Activated T-cell treated with anti-CD3 and anti-CD28 coated beads, Interleukin-2, amount 50 U/mL, for 4 hours (primary cell): ENCODE measurements at places on chromosomes 4 and X.

DNA sequence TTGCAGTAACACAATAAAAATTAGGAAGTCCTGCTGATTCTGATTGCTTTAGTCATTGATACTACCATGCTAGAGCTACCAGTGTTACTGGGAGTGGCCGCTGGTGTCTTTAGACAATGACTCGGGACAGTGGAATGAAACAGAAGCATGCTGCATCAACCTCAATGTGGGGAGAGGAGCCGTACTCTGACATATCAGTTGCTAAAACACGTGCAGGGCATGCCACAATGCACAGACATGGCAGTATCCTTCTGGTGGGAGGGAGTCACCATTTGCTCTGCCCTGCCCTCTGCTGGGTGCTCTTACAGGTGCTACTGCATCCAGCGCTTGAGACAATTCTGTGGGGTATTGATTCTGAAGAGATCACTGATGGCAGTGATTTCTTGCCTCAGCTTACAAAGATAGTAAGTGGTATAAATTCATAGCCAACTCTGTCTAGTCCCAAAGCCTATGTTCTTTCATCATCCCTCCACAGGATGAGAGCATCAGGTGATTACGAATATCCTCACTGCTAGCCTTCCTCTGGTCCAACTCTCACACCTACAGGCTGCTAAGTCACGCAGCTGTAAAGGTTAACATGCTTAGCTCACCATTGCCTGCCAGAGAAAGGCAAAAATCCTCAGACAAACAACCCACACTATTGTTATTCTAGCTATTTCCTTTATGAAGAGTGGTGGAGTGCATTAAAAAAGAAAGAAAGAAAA, 43.7 kb downstream of the NSG1 start:
- peak; percentile 28 for DNase-seq

DNA sequence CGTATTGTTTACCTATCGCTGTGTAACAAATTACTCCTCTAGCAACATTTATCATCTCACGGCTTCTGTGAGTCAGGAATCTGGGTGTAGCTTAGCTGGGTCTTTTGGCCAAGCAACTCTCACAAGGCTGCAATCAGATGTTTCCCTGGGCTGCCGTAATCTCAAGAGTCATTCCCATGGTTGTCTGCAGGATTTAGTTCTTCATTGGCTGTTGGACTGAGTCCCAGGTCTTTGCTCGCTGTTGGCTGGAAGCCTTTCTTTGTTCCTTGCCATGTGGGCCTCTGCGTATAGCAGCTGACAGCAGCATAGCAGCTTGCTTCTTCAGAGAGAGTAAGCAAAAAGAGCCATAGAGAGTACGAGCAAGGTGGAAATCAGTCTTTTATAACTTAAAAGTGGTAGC, 16.8 kb downstream of the POLR2B start:
- DNase-seq, result no peak

GRCh38 chrX:124362072-124362471, 15.7 kb downstream of the SH2D1A start:
- DNase-seq, result no peak

GRCh38 chr4:110639207-110640090, 16.6 kb upstream of the PITX2 start:
- no peak for DNase-seq

GRCh38 chrX:112786076-112786475, 54.6 kb downstream of the AMOT start:
- no peak for DNase-seq
